ENCODE measurements at places on chromosomes 3 and 15.
A peak's percentile ranks its signal among the peaks of the same experiment; 100 is the strongest.

- DNase-seq: no peak
These were observed 11.5 kb downstream of the CHSY1 start for GRCh38 chr15:101240358-101240757.

- DNase-seq: no peak
These were observed 519.1 kb downstream of the FOXP1 start for GRCh38 chr3:71064291-71064955.

- DNase-seq: peak; percentile 60
These were observed 38.6 kb upstream of the APH1B start for GRCh38 chr15:63238796-63239195.

DNA sequence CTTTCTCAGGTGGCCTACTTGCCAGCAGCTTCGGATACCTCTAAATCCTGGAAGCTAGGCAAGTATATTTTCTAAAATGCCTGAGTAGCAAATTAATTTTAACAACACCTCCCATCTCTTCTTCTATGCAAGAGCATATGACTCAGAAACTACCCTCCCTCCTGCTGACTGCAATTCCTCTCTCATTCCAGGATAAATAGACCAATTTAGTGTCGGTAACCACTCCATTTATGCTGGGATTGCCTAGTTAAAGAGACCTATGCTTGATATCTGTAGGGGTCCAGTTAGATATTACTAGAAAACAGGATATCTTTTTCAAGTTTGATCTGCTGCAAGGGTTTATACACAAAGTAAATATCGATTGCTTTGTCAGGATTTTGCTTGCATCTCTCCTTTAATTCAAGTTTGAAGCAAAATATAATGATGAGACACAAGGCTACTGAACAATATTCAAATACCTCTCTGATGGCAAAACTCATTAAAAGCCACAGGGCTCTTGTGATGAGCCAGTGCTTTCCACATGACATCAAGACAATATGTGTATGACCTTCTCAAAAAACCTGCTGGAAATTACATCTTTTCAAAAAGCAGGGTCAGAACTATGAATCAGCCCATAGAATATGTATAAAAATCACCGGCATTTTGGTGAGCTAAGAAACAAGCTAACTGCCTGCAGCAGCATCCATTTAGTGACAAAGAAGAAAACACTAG lies 491.6 kb upstream of the NECTIN3 start:
- DNase-seq: peak; percentile 31

- no peak for DNase-seq
These were observed 4.3 kb downstream of the TLR9 start for GRCh38 chr3:52221141-52221562.

All from HS-5 (cell line).